ENCODE measurements at places on chromosomes 2 and 18.

GRCh38 chr2:111671426-111672150 lies 212.4 kb downstream of the ANAPC1 start:
- peak; percentile 67 for DNase-seq

- DNase-seq, result no peak
Measured at GRCh38 chr2:14932285-14932684, 299.8 kb downstream of the LRATD1 start.

GRCh38 chr2:178845566-178846457 lies 38.6 kb upstream of the TTN start:
- DNase-seq, result no peak

- DNase-seq, result no peak
Measured at GRCh38 chr2:177245010-177245422, 19.5 kb downstream of the NFE2L2 start.

DNA sequence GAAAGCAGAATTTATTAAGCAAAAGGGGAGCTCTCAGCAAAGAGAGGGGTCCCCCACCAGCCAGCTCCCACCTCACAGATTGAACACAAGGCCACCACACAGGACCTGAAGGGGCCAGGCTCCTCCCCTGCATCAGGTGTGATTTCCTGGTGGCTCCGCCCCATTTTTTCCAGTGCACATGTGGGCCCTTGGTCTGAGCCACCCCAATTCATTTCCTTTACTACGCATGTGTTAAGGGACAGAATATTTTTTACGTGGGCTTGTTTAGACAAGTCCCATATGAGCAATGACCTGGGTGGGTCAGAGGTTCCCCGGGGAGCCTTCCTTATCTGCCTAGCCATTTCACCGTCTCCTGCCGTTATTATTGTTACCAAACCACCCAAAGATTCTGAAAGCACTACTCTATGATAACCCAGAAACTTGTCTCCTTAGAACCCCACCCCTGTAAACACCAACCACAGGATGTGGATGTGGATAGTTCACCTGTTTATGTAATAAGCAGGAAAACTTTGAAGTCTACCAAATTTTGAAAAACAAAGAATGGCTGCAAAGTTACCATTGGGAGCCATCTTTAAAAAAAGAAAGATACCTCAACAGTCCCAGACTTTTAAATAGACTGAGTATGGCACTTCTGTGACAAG lies 191.7 kb downstream of the CD226 start:
- DNase-seq, result no peak

DNA sequence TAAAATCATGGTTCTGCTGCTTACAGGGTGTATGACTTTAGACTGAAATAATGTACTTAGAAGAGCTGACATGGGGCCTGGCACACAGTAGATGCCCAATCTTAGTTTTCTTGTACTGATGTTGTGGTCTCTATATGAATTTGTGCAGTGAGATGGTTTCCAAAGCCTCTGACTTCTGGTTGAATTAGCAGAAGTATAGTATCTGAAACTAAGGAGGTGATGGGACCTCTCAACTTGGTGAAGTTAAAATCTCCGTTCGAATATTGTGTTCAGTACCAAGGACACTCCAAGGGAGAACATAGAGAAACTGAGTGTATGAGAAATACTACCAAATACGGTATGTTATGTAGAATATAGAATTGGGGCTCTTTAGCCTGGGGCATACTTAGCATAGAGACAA lies 120.9 kb downstream of the ANTXR1 start:
- no peak for DNase-seq

GRCh38 chr2:153100151-153100550 lies 378.4 kb downstream of the RPRM start:
- no peak for DNase-seq

- no peak for DNase-seq
Measured at GRCh38 chr2:7346336-7346735, 429.1 kb downstream of the RNF144A start.

DNA sequence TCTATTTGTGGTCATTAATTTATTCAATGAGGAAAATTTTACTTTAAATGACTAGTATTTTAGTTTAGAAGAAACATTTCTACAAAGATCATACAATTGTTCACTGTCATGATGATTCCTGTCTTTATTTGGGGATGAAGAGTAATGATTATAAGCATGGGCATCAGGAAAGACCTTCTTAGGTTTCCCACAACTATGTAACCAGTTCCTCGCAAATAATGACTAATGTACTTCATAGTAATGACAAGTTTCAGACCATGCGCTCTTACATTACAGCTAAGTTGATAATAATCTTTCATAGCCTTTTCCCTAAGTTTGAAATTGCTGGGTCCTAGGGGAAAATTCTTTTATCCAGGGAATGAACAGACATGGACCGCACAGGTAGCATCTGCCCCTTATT lies 90.5 kb downstream of the MYO5B start:
- DNase-seq, result no peak

GRCh38 chr2:8447610-8448221 lies 234.1 kb upstream of the ID2 start:
- no peak for DNase-seq

DNA sequence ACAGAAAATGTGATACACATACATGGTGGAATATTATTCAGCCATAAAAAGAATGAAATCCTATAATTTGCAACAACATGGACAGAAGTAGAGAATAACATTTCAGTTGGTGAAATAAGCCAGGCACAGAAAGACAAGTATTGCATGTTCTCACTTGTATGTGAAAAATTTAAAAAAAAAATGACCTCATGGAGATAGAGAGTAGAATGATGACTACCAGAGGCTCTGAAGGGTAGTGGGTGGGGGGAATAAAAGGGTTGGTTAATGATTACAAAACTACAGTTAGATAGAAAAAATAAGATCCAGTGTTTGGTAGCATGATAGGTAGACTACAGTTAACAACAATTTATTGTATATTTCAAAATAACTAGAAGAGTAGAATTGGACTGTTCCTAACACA lies 24.5 kb downstream of the PRKD3 start:
- DNase-seq, result no peak

- DNase-seq, result peak; percentile 71
Measured at GRCh38 chr2:205660521-205661124, 21.7 kb upstream of the NRP2 start.

GRCh38 chr2:141633132-141633531 lies 497.7 kb downstream of the LRP1B start:
- DNase-seq, result no peak

- no peak for DNase-seq
Measured at GRCh38 chr2:85481818-85482777, 56.9 kb upstream of the MAT2A start.

DNA sequence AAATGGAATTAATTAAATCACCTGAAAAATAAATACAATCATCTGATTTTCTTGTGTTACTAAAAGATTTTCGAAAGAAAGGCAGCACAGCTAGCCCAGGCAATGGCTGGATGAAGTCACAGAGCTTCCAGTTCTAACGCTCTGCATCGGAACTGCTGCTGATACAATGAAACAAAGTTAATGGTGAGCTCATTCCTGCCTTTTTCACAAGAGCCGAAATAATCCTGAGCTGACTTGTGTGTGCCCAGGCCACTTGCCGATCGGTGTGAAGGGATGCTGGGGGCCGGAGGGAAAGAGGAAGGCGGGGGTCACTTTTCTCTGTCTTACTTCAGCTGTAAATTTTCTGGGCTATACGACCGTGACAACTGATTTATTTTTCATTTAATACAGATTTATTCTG lies 149.5 kb downstream of the INO80D start:
- DNase-seq, result no peak

GRCh38 chr18:32851936-32852335 lies 79.1 kb upstream of the KLHL14 start:
- DNase-seq, result no peak

- no peak for DNase-seq
Measured at GRCh38 chr2:153986488-153987229, 114.9 kb downstream of the GALNT13 start.

DNA sequence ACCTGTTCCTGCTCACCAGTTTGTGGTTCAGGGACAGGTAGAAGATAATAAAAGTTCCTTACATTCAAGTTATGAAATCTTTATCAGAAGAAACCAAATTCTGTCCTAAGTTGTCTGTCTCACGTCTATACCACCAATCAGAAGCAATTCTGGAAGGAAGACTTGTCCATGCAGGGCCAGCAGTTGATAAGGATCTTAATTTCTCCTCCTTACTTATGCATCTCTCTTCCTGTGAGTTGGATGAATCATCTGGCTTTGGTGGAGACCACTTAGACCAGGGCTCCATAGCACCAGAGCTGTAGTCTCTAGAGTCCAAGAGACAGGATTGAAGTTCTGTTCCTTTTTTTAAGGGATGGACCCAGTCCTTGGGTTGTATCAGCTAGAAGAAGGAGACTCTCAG lies 106.5 kb downstream of the APOB start:
- no peak for DNase-seq

DNA sequence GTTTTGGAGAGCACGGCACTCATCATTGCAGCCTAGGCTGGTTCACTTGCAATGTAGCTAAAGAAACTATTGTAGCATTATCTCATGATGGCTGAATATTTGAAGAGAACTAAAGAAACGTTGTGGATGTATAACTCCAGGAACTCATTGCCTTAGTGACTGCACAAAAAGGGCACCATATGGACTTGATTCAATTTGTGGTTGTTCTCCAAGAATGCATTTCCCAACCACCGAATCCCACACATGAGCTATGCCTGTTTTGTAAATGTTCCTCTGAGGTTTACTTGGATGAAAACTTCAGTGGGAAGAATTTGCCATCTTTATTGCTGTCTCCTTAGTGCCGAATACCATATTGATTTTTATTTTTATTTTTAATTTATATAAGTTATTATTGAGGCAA lies 43.5 kb downstream of the DOK6 start:
- DNase-seq, result no peak

GRCh38 chr2:15810477-15811150 lies 129.7 kb upstream of the MYCN start:
- no peak for DNase-seq

DNA sequence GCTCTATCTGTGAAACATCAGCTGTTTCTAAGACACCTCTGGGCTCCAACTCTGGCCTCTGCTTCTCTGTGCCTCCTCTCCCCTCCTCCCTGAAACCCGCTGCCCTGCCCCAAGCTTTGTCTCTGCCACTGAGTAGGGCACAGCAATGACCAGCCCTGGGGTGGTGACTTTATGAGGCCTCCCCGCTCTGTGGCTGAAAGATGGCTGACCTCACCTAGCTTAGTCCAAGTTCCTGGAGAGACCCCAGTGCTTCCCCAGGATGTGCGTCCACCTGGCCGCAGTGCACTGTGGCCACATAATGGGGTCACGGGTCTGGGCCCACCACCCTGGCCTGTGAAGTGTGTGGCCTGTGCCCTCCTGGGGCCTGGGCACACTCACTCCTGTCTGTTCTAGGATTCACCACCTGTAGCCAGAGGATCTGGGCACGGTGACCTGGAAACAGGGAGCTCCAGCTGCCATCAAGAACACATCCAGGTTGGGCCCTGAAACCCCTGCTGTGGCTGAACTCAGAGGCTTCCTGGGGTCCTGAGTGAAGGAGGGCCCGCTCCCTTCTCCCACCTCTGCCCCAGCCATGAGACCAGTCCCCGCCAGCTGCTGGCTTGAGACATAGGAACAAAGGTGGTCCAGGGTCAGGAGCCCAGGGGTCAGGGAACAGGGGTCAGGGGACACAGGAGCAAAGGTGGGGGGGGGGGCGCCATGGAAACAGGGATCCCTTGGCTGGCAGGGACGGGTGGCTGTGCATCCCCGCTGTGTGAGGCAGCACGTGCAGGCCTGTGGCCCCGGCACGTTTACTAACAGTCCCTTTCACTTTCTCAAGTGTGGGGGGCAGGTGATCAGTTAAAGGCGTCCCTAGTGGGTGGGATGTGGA lies 29.3 kb upstream of the OTOS start:
- no peak for DNase-seq

GRCh38 chr2:195475336-195475735 lies 181.7 kb upstream of the SLC39A10 start:
- peak; percentile 16 for DNase-seq

- DNase-seq, result no peak
Measured at GRCh38 chr2:182542501-182543258, 115.8 kb upstream of the PDE1A start.

GRCh38 chr2:102657770-102658169 lies 38.4 kb downstream of the SLC9A2 start:
- DNase-seq, result no peak

DNA sequence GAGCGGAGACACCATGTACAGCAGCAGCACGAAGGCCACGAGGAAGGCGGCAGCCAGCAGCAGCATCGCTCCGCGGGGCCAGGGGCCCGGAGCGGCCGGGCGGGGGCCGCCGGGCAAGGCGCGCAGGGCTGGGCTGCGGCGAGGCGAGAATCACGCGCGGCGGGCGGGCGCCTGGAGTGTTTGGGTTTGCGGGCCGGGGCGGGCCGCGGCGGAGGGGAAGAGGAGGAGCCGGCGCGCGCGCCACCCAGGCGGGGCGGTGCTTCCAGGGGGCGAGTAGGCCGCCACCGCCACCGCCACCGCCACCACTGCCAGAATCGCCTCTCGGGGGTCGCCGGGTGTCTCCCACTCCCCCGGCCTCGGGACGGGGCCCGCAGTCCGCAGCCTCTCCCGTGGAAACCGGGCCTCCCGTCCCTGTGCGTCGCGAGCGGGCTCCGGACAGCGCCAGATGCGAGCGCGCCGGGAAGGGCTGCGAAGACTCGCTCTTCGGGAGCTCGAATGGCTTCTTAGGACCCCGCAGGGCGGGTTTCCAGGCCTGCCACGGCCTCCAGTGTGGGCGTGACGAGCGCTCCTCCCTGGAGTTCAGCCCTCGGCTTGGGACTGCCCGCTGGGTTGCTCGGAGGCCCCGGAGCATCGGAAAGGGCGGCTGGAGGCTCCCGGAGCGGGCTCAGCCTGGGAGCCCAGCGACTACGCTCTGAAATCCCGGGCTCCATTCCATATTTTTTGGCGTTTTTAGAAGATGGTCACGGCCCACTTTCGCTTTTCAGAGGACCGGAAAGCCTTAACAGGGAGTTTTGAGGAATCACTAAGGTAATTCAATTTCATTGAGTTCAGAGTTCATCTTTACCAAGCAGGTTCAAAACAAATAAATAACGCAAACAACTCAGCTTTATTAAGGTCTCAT lies at the start of gene KDSR:
Gene KDSR (minus strand): TSS at position 154 of the 901 bp plus-strand sequence. CDS start 88 bp downstream, at position 66.
- DNase-seq, result peak; percentile 98

- no peak for DNase-seq
Measured at GRCh38 chr2:47388888-47389287, 14.1 kb upstream of the MSH2 start.

DNA sequence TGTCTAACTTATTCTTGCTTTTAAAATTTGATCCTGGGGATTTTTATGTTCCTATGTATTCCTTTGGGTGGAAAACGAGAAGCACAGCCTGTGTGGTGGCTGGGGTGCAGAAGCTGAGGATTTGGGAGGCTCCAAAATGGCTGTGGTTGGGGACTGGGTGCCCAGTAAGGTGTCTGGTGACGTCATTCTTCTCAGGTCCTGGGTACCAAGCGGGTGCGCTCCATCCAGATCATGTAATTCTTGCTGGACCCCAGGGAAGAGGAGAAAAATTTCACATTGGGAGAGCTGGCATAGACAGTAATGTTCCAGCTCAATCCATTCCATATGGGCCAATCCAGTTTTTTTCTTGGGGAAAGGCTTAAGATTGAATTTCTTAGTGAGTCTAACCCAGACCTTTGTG lies 61.1 kb upstream of the THOC1 start:
- no peak for DNase-seq

DNA sequence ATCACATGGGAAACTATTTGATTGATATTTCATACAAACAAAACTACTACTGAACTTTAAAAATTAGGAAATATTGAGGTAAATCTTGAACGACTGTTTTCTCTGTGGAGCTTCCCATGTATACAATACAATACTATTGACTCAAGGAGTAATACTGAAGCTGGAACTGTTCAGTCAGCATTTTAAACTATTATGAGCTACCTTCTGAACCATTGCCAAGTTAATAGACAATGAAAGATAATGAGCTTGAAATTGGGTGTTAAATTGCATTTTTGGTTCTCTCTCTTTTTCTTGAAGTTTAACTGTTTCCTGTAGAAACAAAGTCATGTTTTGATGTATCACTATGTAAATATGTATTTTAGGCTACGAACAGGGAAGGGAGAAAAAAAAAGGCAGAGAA lies 569.2 kb downstream of the ZEB2 start:
- no peak for DNase-seq
